ENCODE measurements at places on chromosomes 3 and 15.

DNA sequence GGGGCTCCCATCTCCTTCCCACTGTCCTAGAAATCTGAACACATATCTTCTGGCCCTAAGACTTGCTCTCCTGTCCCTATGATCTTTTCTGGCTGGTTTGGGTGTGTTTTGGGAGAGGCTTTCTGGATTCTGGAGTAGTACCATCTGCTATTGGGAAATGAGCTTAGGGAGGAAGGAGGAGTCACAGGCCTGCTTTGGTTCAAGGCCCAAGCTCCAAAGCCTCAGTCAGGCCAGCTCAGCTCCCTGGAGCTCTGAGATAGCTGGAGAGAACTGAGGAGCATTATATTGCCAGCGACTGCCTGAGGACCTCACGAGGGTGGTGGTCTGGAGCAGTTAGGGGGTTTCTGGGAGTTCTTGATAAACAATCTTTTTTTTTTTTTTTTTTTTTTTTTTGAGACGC is 18.7 kb downstream of the RASGRF1 start:
- no peak for DNase-seq

DNA sequence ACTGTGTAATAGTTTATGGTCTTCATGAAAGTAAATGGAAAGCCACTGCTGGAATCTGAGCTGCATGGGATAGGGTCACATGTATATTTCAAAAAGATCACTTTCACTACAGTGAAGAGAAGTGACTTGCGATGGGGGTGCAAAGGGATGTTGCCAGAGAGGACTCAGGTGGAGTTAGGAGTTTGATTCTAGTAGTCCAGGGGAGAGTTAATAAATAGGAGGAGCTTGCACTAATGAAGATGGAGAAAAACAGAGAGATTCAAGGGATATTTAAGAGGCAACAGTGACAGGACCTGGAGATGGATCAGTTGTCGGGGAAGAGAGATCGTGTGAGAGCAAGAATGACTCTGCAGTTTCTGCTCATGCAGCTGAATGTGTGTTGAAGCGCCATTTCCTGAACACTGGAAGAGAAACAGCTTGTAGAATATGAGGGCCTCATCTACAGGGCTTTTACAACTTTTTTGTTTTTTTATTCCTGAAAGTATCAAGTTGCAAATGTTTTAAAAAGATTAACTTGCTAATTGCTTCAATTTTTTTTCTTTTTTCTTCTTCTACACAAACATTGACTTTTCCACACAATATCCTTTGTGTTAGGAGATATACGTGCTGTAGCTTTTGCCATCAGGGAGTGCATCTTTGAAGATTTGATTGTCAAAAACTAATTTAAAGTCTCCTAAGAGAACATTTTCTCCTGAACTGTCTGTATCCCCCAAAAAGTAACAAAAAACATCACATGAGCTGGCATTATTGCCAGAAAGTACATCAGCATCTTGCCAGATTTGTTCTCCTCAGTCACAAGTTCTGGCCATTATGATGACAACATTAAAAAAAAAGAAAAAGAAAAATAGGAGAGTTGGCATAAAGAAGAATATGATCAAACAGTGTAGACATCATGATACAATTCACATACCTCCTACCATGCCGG is 37.5 kb downstream of the SETMAR start:
- DNase-seq: peak; percentile 33

DNA sequence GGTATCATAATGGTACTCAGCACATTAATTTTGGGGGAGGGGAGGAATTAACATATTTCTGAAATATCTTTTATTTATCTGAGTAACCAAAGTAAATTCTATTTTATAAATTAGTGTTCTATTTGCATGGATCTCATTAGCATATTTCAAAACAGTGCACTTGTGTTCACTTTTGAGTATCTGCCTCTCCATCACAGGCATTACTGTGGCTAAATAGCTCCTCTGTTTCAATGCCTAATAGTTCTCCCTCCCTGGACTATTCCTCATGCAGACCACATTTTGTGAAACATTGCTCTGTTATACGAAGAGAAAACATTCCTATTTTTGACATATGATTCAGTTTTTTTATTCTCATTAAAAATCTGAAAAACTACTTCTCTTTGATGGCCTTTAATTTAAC is 1127.8 kb downstream of the TUSC7 start:
- DNase-seq: no peak

DNA sequence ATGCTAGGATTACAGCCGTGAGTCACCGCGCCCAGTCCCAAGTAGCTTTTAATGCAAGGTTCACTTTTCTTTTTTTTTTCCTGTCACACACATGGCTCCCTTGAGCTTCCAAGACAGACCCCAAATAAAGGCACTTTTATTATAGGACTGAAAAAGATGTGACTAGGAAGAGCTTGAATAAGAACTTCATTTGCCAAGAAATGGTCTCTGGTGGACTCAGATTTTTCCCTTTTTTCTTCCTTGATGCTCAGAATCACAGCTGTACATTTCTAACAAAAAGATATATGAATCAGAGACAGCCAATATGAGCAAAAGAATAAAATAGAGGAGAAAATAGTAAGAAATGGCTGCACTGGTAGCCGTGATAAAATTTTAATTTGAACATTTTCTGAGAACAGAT is 337.2 kb downstream of the MAGI1 start:
- DNase-seq: no peak

DNA sequence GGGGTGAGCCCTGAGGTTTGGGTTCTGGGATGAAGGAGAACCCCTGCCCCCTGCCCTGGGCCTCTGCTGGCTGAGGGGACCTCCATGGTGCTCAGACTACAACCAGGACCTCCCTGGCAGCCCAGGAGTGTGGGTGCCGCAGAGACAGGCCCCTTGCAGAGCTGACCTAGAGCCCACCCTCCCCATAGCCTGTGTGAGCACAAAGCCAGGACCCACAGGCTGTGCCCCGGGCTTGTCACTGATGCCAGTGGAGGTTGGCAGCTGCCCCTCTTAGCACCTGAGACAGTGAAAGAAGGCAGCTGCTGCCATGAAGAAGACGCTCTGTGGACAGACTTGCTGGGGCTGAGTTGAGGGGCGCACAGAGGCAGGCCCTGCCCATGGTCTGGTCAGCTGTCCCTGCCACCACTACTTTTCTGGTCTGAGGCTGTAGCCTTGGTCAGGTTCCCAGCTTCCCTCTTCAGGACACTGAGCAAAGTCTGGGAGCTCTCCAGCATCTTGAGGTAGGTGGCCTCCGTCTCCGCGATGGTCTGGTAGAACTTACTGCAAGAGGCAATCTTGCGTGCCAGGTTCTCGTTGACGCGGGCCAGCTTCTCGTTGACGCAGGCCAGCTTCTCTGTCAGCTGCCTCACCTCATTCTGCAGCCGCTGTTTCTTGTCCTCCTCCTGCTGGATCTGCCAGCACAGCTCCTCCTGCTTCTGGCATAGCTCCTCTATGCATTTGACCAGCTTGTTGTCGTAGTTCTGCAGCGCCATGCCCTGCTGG is 23.0 kb downstream of the USP4 start:
- no peak for DNase-seq

DNA sequence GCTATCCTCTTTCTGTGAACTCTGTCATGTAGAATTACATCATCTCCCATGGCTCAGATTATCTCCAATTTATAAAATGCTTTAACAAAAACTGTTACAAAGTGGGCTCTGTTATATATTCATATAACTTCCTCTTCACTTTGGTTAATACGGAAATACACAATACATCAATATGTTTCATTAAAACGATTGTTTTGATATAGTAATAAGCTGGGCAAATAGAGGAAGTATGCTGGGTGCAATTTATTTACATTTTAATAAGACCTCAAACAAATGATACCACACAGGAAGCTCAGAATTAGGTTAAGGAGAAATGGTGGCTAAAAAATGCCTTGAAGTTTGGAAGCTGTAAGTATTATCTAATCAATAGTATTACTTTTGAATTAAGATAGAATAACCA is 331.0 kb downstream of the ZBTB20 start:
- DNase-seq: no peak

GRCh38 chr3:14261229-14261628 is 82.6 kb downstream of the LSM3 start:
- DNase-seq: peak; percentile 67

DNA sequence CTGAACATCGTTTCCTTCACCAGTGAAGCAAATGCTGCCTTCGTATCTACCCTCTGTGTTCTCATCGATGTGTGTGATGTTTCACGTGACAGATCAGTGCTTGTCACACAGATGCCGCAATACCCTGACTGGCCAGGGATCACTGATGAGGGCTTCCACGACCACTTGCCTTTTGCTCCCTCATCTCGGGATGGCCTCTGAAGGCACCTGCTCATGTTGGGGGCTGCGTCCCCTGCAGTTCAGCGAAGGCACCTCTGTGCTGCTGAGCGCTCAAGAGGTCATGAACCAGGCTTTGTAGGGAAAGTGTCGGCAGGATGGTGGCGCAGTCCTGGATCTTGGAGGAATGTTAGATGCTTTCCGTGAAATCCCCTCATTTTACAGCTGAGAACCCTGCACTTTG is 79.2 kb upstream of the KLF13 start:
- no peak for DNase-seq

DNA sequence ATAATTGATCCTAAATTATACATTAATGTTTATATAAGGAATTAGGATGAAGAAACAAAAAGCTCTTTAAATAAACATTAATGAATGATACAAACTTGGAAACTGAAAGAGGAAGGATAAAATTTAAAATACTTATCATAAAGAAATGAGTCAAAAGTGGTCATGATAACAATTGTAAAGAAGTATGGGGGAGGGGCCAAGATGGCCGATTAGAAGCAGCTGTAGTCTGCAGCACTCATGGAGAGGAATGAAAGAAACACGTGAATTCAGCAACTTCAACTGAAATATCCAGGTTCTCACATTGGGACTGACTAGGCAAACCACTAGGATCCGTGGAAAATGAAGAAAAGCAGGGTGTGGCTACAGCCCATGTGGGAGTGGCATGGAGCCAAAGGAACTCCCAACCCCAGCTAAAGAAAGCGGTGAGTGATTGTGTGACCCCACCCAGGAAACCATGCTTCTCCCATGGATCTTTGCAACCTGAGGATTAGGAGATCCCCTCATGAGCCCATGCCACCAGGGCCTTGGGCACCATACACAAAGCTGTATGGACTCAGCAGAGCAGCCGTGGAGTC is 13.1 kb upstream of the CP start:
- peak; percentile 56 for DNase-seq

DNA sequence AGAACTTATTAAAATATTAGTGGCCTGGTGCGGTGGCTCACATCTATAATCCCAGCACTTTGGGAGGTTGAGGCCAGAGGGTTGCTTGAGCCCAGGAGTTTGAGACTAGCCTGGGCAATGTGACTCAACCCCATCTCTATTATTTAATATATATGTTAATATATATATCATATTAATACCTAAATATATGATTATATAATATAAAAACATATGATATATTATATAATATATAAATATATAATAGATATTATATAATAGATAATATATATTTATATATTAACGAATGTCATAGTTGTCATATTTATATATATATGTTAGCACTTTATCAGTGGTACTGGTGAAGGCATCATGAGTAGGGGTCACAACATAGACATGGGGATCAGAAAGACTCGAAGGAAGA is 5.2 kb downstream of the HRG start:
- no peak for DNase-seq

GRCh38 chr3:165814380-165814779 is 22.8 kb downstream of the BCHE start:
- no peak for DNase-seq

GRCh38 chr3:44400771-44401170 is 62.2 kb downstream of the TCAIM start:
- no peak for DNase-seq

- peak; percentile 9 for DNase-seq
These were observed 34.4 kb downstream of the TARS3 start for GRCh38 chr15:101689901-101690300.

- DNase-seq: no peak
These were observed 155.3 kb downstream of the ATP10A start for GRCh38 chr15:25707656-25708365.

GRCh38 chr3:133412183-133413132 is 12.6 kb downstream of the BFSP2 start:
- DNase-seq: no peak

- DNase-seq: no peak
These were observed 2.5 kb upstream of the PLCH1 start for GRCh38 chr3:155747286-155747945.

GRCh38 chr3:29245441-29245840 is 35.4 kb upstream of the RBMS3 start:
- peak; percentile 20 for DNase-seq

DNA sequence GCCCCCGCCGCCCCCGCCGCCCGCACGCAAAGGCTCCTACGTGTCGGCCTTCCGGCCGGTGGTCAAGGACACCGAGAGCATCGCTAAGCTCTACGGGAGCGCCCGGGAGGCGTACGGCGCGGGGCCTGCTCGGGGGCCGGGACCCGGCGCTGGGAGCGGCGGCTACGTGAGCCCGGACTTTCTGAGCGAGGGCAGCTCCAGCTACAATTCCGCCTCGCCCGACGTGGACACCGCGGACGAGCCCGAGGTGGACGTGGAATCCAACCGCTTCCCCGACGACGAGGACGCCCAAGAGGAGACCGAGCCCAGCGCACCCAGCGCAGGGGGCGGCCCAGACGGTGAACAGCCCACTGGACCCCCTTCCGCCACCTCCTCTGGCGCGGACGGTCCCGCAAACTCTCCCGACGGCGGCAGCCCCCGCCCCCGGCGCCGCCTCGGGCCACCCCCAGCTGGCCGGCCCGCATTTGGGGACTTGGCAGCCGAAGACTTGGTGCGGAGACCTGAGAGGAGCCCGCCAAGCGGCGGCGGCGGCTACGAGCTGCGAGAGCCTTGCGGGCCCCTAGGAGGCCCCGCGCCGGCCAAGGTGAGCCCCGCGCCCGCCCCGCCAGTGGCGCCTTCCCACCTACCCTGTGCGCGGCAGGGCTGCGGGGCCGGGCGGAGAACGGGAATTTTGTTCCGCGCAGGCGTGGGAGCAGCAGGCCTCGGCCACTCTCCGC is 2.4 kb downstream of the SKOR1 start:
- DNase-seq: no peak

DNA sequence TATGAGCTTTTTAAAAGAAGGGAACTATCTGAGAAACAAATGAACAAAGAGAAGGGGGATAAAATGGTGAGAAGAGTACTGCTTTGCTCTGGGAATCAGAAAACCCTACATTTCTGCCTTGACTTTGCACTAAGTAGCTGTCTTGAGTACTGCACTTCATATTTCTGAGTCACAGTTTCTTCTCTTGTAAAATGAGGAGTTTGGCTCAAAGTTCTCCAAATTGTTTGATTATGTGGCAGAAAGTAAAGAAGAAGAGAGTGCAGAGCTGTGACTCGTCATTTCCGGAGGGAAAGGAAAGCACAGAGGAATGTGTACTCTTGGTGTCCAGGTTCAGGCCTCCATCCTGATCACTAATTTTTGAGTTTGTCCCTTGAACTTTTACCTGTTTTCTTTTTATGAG is 54.7 kb downstream of the TP63 start:
- no peak for DNase-seq

DNA sequence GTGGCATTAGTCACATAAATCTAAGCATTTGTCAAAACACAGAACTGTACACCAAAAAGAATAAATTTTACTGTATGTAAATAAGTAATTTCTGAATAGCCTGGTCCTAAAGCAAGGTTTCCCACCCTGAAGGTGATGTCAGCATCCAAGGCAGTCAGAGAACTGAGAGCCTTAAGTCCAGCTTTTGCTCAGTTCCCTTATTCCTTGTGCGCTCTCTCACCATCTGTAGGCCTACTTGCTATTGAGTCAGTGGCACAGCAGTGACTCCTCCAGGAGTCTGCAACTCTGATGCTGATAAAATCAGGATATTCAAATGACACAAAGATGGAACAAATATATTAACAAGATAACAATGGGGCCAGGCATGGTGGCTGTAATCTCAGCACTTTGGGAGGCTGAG is 22.3 kb downstream of the VPS39 start:
- DNase-seq: peak; percentile 84

- no peak for DNase-seq
These were observed 14.1 kb upstream of the CTXND1 start for GRCh38 chr15:80266113-80266512.

All from inflammatory macrophage treated with lipopolysaccharide for 4 hours (primary cell).